GM13976 (cell line): ENCODE measurements at places on chromosomes 6 and 20.

- peak; percentile 57 for DNase-seq
Observed at GRCh38 chr6:7933794-7934193, 23.2 kb upstream of the TXNDC5 start.

DNA sequence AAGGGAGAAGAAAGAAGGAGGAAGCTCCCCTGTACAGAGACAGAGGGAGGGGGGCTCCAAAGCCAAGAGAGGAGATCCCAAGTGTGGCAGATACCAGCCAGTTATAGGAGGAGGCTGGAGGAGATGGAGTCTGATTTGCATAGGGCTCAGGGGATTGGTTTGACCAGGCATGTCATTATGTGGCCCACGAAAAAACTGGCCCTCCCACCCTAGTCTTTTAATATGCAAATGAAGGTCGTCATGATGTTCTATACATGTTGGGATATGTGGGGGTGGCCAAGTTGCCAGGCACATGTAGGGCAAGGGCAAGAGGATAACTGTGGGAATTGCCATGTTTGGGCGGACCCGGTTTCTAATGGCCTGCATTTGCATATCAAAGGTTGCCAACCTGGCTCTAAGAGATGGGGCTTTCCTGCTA, 17.6 kb upstream of the ZFP64 start:
- DNase-seq: no peak

DNA sequence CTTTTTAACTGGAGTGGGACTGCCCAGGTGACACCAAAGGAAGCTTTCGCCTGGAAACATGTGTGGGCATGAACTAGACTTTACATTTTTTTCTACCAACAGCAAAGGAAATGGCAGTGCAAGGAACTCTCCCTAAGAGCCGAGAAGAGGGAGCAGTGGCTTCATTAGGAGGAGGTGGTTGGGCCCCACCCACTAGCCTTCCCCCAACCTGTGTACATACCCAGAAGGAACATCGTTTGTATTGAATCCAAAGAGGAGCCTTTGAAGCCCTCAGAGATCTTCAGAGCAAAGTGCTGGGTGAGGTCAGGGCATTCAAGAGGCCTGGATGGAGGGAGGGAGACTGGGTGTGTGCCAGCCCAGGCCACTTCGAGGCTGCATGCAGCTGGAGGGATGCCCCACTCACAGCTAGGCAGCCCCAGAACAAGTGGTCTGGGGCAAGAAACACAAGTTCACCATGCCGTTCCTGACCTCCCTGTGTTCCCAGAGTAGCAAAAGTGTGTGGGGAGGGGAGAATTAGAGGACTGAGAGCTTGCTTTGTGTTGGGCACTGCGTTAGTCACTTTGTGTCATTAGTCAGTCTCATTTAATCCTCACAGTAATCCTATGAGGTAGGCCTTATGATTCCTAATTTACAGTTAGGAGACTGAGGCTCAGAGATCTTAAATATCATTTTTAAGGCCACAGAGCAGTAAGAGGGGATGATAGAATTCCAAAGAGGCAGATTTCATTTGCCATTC, 191.6 kb upstream of the SUPT3H start:
- no peak for DNase-seq

DNA sequence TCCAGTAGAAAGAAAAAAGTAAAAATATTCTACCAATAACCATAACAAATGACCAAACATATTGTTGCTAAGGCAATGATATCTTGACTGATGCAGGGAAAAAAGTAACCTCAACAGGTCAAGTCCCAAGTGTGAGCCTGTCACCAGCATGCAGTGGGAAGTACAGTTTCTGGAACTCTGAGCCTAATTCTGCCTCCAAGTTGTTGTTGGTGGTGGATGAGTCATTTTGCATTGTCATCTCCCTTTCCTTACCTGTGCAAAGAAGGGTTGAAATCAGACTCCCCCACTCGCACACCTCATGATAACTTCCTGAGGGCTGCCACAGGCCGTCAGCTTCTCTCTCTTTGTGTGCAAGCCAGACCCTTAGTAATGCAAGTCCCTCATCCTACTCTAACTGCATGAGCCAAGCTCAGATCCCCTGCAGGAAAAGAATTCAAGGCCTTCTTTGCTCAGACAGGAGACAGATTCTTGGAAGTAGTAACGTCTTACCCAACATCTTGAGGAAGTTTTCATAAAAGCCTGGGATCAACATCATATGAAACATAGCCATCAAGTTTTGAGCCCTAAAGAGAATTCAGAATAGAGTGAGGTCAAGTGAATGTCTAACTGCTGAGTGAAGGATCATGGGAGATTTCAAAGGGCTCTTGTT, 207.6 kb upstream of the FOXA2 start:
- no peak for DNase-seq

GRCh38 chr6:35638679-35639078, 50.0 kb downstream of the FKBP5 start:
- DNase-seq: no peak
